ENCODE measurements at places on chromosomes 1 and 21.

- DNase-seq, result no peak
Observed at GRCh38 chr1:244065960-244066388, 14.9 kb downstream of the ZBTB18 start.

- no peak for DNase-seq
Observed at GRCh38 chr1:165067829-165068228, 288.7 kb downstream of the LMX1A start.

DNA sequence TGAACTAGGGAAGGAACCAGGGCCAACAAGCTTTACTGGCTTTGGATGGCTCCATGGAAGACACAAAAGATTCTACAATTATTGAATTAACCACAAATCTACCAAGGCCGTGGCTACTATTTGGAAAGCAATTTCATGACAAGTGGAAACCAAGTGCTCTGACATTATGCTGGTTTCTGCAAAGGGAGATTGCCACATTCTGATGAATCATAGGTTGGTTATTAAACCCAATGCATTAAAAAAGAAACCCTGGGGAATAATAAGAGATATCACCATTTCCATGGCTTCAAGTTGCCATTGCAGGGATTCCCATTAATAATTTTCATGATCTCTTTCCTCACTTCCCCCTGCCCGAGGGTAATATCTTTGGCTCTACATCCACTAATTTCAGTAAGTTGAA is 359.2 kb upstream of the NCAM2 start:
- no peak for DNase-seq

DNA sequence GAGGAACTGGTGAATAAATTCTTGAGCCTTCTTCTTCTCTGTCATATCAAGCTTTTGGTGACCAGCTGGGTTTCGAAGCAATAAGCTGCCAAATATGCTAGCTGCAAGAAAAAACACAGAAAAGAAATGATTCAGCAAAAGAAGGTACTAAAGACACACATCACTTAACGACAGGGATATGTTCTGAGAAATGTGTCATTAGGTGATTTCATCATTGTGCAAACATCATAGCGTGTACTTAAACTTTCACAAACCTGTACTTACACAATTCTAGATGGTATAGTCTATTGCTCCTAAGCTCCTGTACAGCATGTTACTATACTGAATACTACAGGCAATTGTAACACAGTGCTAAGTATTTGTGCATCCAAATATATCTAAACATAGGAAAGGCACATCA is 2.9 kb upstream of the MTF1 start:
- DNase-seq, result no peak
